RPMI8226 (cell line): ENCODE measurements at places on chromosomes 12 and 14.

DNA sequence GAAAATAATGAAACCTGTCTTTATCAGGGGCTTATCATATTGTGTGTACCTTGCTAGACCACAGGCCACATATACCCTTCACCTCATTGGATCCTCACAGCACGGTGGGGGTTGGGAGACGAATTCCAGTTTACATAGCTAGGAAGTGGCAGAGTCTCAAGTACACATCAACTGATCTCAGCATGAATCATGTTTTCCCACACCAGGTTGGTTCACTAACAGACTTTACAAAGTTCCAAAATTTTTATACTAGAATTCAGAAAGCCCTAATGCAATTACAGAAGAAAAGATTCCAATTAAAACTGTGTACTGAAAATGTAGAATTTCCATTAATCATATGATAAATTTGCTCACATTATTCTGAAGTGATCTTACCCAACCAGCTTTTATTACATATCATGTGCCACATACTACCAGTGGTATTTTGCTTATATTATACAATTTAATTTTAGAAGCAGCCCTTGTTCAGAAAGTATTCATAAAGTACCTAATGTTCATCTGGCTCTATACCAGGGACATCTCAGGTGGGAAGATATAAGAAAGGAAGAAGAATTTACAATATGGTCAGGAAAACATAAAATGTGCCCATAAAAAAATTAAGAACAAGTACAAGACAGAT lies 196.2 kb downstream of the ITPR2 start:
- DNase-seq = no peak

- DNase-seq = no peak
These were observed 701.2 kb upstream of the FBXO33 start for GRCh38 chr14:40133463-40133862.

- peak; percentile 13 for DNase-seq
These were observed 530 bp downstream of the APAF1 start for GRCh38 chr12:98645572-98646067.

DNA sequence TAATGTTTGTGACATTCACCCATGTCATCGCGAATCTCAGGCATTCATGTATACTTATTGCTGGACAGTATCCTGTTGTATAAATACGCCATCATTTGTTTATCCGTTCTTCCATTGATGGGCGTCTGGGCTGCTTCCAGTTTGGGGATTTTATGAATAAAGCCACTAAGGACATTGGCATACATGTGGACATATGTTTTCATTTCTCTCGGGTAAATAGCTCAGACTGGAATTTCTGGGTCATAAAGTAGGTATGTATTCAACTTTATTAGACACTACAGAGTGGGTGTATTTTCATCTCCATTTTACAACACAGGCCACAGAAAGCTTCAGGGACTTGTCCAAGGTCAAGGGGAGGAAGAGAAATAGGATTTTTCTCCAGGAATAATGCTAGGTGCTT lies 48.9 kb downstream of the HRK start:
- no peak for DNase-seq

DNA sequence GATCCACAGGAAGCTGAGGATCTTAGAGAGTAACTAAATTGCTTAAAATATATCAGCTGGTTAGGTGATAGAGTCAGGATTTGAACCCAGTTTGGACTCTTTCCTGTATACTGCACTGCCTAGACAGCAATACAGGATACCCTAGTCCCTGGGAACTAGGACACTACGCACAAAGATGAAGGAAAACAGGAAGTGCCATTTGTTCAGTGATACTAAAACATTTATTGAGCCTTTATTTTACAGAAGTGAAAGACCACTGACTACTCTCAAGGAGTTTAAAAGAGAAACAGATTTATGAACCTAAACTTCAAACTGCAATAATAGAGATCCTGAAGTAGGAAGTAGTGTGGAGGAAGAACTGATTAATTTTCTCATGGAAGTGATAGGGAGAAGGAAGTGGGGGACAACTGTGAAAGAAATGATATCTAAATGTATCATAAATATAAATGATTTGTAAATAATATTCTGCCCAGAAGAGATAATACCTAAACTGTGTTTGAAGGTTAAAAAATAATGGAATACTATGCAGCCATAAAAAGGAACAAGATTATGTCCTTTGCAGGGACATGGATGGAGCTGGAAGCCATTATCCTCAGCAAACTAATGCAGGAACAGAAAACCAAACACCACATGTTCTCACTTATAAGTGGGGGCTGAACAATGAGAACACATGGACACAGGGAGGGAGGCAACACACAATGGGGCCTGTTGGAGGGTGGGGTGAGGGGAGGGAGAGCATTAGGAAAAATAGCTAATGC lies 18.2 kb downstream of the MSRB3 start:
- DNase-seq = no peak
